ENCODE measurements at places on chromosomes 3 and 15. TPM values are rescaled to one million over a fixed set of nuclear protein-coding genes. Genes with fewer than 3 reads are reported as not detected.

Gene SYNPR
- total RNA-seq = 0.59 TPM

Gene GABRG3
- 1.7 TPM for total RNA-seq

Gene CADM2
- 6.8 TPM for total RNA-seq

GRCh38 chr15:39502082-39502447, 78.8 kb upstream of the THBS1 start:
- no peak for DNase-seq

DNA sequence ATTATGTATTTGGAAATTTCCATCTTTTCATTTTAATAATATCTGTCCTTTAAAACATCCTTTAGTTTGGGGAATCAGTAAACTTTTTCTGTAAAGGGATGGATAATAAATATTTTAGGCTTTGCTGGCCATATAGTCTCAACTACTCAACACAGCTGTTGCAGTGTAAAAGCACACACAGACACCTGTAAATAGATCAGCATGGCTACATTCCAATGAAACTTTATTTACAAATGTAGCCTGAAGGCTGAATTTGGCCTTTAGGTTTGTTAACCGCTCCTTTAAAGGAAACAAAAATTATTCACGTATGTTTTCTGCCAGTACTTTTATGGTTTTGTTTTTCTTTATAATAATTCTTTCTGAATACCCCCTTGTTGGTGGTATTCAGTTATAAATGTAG, 184.8 kb downstream of the ADAMTSL3 start:
- DNase-seq = no peak
